ENCODE measurements at places on chromosomes 7 and 10.

DNA sequence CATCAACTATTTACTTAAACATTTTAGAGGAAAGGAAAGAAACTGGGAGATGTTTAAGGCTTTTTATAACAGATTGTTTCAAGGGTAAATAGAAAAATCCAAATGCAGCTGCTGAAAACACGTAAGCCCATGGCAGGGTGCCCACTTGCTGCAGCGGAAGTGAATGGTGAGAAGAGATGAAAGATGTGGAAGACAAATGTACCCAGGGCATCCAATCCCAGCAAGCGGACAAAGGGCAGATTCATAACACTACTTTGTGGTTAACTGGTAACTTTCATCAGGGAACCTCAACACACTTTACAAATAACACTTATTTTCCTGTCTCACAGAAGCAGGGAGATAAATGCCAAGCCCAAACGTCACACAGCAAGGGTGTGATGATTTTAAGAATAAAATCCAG lies 358.4 kb downstream of the KCNMA1 start:
- DNase-seq, result no peak

DNA sequence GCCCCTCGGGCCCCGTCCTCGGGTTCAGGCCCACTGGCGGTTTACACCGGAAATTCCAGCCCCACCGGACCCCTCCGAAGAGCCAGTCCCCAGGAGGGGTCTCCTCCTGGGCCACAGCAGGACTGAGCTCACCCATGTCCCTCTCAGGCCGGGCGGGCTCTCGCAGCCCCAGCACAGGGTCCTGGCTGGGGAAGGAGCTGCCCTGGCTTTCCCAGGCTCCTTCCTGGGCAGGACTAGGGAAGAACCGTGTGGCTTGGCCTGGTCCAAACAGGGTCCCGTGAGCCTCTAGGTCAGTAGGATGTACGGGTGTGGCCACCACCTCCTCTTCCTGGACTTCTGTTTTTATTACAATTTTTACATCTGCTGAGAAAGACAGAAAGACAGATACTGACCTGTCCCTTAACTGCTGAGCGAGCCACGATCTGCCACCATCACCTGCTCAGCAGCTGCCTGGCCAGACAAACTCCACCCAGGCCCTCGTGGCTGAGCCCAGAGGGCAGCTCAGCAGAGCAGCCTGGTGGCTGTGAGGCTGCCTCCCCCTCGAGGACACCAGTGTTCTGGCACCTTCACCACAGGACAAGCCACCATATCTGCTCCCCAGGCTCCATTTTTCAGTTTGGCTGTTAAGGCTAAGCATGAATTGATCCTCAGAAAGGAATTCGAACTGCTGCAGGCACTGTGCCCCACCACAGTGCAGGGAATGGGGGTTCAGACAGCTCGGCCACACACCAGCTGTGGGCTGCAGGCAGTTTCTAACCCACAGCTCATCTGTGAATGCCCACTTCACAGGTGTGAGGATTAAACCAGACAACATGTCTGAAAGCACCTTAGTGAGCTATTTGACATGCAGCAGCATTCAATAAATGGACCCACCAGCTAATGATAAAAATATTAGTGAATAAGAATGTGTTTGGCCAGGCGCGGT lies 14.5 kb upstream of the ZNF777 start:
- no peak for DNase-seq

DNA sequence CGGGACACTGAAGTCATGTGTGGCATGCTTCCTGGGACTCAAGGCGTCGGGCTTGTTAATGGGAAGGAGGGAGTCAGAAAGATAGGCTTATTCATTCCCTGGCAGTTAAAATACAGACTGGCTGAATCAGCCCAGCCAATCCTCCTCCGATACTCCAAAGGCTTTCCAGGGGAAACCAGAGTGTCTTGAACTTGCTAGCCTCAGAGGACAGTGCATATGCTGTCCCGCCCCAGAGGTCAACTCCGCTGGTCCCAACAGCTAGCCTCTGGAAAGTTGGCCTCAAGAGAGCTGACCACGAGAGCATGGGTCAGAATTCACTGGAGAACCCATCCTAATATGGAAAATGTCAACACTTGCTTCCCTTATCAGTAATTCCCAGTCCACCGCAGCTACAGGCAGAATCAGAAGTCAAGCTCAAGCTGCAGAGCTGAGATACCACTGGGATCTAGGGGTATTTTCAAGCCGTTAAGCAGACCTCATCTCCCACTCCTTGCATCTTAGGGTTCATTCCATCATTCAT lies 43.0 kb downstream of the ELMO1 start:
- DNase-seq, result no peak

- no peak for DNase-seq
Observed at GRCh38 chr10:48655411-48656240, 29.0 kb upstream of the WDFY4 start.

DNA sequence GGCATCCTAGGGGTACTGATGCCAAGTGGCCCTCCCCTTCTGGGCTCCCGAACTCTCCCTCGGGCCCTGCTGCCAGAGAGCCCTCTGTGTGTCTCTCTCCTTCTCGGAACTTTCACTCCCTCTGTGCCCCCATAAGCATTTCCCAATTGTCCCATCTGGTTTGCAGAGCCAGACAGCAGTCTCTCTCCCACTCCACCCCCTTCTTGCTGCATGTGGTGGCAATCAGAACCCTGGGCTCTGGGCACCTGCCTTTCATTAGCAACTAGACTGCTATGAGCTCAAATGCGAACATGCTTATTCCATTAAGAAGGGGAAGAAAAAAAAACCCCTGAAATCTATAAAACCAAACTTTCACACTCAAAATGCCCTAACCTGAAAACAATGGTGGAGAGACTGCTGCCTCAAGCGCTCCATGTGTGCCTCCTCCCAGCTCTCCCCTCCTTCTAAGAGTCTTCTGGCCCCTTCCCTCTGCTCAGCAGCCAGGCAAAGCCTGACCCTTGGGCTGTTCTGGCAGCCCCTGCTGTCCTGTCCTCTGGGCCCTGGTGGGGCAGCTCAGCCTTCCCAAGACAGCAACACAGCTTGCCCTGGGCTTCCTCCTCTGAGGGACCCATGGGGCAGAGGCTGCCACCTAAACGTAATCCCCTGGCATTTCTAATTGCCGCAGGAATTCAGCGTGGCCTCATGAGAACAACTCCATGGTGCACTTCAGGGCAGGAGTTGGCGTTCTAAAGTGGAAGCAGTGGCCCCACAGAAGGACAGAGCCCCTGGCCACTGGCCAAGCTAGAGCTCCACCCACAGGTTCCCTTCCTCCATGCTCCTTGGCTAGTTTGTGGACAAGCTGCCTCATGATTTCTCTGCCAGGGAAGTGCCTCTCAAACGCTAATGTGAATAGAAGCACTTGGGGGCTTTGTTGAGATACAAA lies 415.4 kb downstream of the PLXNA4 start:
- no peak for DNase-seq

- no peak for DNase-seq
Observed at GRCh38 chr7:70703785-70704184, 428.2 kb upstream of the GALNT17 start.

GRCh38 chr10:48907730-48908129 lies 31.9 kb downstream of the LRRC18 start:
- DNase-seq, result no peak

DNA sequence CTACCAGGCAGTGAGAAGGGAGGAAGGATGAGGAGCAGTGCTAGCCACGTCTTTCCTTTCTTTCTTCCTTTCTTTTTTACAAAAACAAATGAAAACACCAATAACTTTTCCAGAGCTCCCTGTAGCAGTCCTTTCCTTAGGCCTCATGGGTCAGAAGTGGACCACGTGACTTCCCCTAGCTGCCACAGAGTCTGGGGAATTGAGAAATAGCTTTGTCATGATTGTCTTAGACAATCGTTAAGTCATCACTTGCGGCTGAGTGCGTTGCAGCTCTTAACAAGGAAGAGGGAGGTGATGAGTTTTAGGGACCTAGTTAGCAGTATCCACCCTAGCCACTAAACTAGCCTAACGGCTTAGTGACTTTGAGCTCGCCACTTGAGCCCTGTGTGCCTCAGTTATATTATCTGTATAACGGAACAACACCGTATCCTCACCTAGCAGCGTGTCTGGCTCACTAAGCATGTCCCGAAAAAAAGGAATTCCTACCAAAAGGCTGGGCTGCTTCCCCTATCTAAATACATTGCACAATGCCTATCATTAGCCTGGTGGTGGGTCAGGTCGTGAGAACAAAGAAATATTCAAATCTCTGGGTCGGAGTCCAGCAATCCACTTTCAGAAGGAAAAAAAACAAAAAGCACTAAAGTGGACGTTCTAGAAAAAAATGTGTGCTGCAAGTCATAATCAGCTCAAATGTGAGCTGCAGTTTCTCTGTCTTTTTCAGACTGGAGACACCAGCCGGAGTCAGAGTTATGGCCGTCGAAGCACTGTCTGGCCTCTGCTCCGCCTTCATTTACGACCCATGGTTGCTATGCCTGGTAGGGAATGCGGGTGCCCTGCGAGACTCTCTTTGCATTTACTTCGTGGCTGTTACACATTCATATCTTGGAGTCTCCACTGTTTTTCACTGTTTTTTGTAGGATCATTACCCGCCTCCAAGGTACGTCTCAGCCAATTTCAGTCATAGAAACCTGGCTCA lies 338.5 kb upstream of the FOXK1 start:
- no peak for DNase-seq

GRCh38 chr7:126776498-126776897 lies 476.2 kb downstream of the GRM8 start:
- DNase-seq, result no peak

DNA sequence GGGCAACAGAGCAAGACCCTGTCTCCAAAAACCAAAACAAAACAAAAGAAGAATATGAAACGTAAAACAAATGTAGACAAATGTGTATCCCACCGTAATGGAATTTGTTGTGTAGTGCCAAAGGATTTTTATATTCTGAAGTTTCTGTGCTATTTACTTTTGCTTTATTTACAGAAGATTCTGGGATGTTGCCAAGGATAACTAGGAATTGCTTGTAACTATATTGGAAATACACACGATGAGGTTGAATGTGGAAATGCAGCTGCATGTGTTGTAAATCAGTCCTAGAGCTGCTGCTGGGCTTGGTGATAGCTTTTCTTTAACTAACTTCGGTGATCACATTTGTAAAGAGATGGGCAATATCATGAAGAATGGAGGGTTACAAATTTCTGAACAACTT lies 39.5 kb downstream of the GALNT17 start:
- no peak for DNase-seq

- DNase-seq, result no peak
Observed at GRCh38 chr7:98483276-98483963, 82.5 kb upstream of the BAIAP2L1 start.

DNA sequence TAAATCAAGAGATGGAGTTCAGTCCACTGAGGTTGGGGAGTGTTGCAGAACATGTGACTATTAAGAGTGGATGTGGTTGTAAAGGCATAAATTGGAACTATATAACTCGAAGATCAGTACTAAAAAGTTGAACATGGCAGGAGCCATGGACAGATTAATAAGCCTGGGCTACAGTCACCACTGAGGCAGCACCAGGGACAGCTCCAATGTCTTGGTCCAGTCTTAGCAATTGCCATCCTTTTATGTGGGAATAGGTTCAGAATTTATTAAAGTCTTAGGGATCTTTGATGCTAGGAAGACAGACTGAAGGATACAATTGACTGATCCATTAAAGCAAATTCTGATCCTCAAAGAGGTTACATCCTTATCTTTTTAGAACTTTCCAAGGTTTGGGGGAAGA lies 156.6 kb downstream of the ADRA2A start:
- no peak for DNase-seq

GRCh38 chr7:41275255-41275654 lies 427.6 kb downstream of the INHBA start:
- no peak for DNase-seq

- DNase-seq, result no peak
Observed at GRCh38 chr10:97573021-97573420, 442 bp downstream of the ANKRD2 start.

DNA sequence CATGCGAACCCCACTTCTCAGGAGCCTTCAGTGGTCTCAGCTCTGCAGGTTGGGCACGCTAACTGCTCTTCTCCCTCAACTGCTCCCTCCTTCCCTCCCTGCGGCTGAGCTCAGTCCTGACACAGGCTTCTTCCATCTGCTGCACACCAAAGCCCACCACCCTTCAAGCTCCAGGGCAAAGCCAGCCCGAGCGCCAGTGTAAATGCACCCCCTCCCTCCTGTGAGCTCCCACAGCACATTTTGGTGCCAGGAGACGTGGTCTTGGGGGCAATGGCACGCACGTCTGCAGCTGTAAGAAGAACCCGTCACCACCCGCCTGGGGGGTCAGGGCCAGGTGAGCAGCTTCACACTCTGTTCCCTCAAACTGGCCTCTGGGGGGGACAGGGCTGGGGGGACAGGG lies 15.9 kb downstream of the VIPR2 start:
- no peak for DNase-seq

GRCh38 chr7:84549409-84549808 lies 354.8 kb upstream of the SEMA3A start:
- DNase-seq, result no peak

GRCh38 chr10:15419279-15419874 lies 48.3 kb upstream of the FAM171A1 start:
- DNase-seq, result no peak

- DNase-seq, result no peak
Observed at GRCh38 chr7:36468370-36469101, 78.9 kb downstream of the ANLN start.

DNA sequence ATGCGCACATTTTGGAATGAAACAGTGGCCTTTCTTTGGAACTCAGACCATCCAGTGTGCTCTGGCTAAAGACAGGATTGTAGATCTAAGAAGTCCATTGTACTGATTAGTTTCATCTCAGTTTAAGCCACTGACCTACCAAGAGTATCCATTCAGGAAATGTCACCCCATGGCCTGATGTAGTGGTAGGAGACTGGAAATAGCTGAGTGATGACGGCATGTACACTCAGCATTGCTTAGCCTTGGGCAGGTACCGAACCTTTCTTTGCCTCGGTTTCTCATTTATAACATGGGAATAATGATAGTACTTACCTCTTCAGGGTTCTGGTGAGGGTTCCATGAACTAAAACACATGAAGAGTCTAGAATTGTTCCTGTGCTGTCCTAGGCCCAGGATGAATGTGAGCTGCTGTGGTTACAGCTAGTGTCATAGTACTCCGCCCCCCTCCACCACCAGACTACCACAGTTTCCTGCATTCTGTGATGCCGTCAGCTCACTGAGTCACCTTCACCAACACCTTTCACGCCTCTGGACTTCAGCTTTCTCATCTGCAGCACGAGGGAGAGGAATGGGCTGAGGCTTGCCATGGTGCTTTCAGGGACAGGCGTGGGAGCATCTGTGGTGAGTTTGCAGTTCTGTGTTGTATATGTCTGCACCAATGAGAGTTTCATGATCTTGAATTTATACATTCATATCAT lies 484.0 kb upstream of the GALNT17 start:
- no peak for DNase-seq

- no peak for DNase-seq
Observed at GRCh38 chr7:42006801-42007513, 230.1 kb downstream of the GLI3 start.
